NT2/D1 (cell line): ENCODE measurements at places on chromosomes 3 and 15.

DNA sequence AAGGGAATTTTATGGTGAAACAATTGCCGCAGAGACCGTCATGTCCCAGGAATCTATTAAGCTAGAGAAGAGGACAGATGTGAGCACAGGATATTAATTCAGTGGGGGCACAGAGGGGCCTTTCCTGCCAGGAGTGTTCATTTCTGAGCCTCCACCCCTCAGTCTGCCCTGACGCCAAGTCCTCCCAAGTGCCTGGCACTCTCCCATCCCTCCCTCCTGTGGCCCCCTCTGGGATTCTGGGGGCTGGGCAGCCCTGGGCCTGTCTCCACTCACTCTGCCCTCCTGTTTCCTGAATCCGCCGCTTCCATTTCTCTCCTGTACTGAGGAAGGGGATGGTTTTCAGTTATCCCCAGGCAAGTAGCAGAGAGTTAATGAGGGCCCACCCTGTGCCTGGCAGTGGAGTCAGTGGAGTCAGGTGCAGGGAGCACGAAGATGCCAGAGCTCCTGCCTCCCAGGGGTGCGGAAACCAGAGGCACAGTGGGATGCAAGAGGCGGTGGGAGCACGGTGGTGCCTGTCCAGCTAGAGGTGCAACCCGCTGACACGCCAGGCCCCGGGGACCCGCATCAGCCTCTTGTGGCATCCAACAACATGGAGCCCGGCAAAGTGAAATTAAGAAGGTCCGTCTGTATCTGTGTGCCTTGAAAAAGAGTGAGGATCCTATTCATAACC lies 212.5 kb downstream of the XXYLT1 start:
- DNase-seq, result no peak

GRCh38 chr3:187706971-187707370 lies 4.6 kb upstream of the RTP2 start:
- DNase-seq, result no peak

GRCh38 chr3:62987721-62988120 lies 112.5 kb upstream of the CADPS start:
- no peak for DNase-seq

GRCh38 chr3:29494305-29495036 lies 213.6 kb downstream of the RBMS3 start:
- DNase-seq, result no peak

DNA sequence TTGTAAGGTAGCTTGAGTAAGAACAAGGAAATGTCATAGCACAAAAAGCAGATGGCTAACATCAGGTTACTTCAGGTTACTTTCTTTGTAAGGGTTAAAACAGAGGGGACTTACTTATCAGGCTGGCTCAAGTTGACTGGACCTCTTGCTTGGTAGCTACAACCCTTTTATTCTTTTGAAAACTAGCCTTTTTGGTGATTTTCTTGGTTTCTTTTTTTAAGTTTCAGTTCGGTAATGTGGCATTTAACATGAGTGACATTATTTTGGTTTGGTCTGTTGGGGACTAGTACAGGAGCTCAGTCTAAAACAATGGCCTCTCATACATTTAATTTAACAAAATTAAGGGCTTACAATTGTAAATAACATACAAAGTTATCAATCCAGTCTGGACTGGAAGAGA lies 621.4 kb downstream of the OTOL1 start:
- no peak for DNase-seq

- DNase-seq, result no peak
Measured at GRCh38 chr3:46351646-46352045, 2.3 kb upstream of the CCR2 start.

DNA sequence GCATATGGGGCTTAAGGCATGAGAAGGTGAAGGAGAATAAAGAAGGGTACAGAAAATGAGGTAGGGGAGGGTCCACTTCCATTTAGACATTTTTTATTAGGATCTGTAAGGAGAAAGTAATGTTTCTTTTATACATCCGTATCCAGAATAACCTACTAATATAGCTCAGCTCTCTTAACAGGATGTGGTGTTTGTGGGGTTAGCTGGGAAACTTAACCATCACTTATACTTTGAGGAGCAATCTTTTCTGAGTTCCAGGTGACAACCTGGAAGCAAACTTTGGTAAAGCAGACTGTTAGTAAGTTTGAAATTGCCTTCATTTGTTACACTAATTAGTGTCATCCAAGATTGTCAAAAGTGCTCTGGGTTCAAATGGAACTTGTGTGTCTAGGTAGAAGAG lies 36.6 kb downstream of the BUB1B start:
- no peak for DNase-seq

- DNase-seq, result no peak
Measured at GRCh38 chr3:150352931-150353330, 55.2 kb upstream of the TSC22D2 start.

GRCh38 chr3:174907027-174907426 lies 47.9 kb downstream of the NAALADL2 start:
- no peak for DNase-seq

GRCh38 chr15:74300057-74300795 lies 64.1 kb downstream of the CCDC33 start:
- no peak for DNase-seq

DNA sequence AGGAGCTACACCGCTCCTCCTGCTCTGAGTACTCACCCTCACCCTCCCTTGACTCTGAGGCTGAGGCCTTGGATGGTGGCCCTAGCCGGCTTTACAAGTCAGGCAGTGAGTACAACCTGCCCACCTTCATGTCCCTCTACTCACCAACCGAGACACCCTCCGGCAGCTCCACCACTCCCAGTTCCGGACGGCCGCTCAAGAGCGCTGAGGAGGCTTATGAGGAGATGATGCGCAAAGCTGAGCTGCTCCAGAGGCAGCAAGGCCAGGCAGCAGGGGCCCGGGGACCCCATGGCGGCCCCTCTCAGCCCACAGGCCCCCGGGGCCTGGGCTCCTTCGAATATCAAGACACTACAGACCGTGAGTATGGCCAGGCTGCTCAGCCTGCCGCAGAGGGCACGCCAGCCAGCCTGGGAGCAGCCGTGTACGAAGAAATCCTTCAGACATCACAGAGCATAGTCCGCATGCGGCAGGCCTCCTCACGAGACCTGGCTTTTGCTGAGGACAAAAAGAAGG lies 21.2 kb upstream of the APEH start:
- no peak for DNase-seq

DNA sequence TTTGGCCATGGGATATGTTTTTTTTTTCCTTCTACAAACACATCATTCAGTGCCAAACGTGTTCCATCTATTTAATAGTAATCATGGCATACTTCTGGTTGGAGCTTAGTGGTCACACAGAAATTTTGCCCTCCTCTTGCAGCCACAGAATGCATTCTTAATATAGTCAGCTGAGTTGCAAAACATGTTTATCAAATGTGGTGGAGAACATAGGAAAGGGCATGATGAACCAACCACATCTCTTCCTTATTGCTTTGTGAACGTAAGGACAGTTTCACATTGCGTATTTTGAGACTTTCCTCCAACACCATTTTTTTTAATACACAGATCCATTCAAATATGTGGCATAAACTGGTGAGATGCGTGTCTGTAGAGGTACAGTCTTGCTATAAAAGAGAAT lies 106.8 kb downstream of the BBX start:
- no peak for DNase-seq

GRCh38 chr3:158935846-158936245 lies 134.0 kb downstream of the MFSD1 start:
- DNase-seq, result no peak

- DNase-seq, result no peak
Measured at GRCh38 chr3:123378409-123378915, 70.4 kb downstream of the ADCY5 start.
